ENCODE measurements at places on chromosomes 7 and 10.

DNA sequence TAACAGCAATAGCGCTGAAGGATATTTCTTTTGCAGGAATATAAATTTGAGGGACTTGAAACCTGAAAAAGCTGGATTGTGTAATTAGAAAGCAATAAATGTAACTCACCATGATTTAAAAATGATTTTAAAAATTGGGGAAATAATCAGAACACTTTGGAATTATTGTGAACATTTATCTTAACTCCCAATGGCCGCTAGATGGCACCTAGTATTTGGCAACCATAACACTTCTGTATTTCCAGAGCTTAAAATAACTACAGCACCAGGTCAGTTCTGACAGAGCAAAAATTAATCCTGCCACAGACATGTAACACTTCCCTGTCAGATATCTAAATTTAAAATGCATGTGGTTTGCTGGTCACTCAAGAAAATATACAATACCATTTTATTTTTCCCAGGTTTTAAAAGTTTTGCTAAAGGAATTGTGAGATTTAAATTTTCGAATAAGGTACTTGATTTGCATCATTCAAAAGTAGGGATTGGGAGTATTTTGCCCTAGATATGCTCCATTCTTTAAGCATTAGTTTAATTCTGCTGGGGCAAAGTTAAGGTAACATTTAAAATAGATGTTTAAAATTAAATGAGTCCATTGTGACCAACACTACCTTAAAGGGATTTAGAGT lies 144.5 kb downstream of the PPP1R3A start:
- no peak for DNase-seq

DNA sequence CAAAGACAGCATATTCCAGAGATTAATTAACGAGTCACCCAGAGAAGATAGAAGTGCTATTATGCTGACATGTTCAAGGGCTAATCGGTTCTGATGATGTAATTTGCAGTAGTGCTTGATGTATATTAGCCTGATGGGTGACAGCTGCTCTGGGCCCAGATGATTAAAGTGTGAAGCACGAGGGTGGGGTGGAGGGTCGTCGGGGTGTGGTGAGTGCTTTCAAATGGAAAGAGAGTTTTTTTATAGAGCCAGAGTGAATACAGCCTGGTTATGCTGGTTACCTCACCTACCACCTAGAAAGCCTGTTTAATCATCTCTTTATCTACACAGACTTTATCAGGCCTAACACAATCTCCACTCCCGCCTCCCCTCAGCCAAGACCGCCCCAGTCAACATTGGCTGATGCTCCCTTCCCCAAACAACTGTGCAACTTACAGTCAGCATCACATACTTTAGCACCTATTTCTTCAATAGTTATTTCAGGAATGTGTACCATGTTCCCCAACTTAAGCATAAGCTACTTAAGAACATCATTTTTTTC lies 11.5 kb upstream of the STN1 start:
- DNase-seq, result no peak

GRCh38 chr7:38066391-38066790 lies 111.7 kb upstream of the STARD3NL start:
- no peak for DNase-seq

DNA sequence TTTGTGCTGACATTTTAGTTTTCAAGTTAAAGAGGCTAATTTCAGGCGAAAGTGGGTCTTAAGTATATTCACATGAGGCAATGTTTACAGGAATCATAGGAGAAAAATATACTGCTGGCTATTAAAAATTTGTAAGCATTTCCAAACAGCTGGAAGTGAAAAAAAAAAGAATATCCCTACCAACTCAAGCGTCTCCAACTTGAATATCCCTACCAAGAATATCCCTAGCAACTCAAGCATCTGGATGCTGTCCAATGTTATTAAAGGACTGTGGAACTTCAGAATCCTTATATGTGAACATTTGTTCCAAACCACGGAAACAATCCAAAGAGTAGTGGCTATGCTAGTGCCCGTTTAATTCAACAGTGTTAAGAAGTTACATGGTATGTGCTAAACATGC lies 1303.0 kb downstream of the GATA3 start:
- no peak for DNase-seq

DNA sequence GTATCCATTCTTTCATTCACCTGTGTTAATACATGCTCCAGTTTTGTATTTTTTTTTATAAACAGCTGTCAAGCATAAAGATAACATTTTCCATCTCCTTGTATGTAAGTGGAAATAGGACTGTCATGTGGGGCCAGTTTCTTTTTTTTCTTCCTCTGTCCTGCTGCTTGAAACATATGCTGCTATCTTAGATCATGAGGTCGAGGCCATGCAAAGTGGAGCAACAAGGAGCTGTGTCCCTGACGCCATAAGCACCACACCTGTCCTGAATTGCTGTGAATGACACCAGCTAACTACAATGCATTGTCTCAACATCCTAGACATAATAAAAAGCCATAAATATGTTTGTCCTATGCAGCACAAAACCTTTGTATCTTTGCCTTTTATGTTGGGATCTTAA lies 37.7 kb upstream of the SLC26A4 start:
- DNase-seq, result no peak

All from CD4-positive, alpha-beta T cell treated with Interferon gamma for 1 hour (primary cell).